ENCODE measurements at places on chromosomes 1 and 21.

- DNase-seq = no peak
These were observed 3.7 kb upstream of the MRPS15 start for GRCh38 chr1:36467700-36468455.

- no peak for DNase-seq
These were observed 648.8 kb downstream of the NPHP4 start for GRCh38 chr1:5343256-5344020.

DNA sequence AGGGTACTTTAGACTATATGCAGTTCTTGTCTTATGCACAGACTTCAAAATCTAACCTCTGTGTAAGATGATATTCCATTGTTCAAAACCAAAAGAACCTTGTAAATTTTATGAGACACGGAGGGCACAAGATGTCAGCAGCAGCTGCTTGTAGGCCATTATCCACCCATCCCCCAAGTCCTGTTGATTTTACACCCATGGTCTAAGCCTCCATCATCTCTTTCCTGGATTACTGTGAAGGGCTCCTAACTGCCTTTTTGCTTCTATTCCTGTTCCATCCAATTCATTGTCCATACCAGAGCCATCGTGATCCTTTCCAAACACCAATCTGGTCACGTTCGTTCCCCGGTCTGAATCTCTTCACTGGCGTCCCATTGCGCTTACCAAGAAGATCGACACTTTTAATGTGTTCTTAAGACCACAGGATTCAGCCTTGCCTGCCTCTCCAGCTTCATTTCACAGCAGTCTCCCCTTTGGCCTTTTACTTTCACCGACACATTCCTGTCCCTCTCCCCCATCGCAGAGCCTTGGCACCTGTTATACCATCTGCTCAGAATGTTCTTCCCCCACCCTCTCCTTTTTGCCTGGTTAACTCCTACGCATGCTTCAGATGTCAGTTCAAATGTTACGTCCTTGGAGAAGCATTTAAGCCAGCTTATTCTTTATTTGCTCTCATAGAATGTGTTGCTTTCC lies 107.3 kb upstream of the POU3F1 start:
- no peak for DNase-seq

- no peak for DNase-seq
These were observed 13.4 kb downstream of the PKN2 start for GRCh38 chr1:88697503-88697902.

DNA sequence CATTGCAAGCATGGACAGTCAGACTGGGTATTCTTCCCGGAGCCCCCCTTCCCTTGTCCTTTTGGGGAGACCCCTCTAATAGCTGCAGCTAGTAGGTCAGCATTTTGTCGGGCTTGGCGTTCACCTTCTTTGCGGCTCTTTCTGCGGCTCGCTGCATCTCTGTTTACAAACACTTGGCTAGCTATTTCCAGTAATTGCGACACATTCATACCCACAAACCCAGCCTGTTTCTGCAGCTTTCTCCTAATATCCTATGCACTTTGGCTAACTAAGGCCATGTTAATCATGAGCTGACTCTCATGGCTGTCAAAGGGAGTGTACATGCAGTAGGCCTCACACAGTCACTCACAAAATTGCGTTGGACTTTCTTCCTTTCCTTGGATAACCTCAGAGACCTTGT lies 716.4 kb downstream of the AMY1C start:
- no peak for DNase-seq

GRCh38 chr1:52054496-52055065 lies 410 bp downstream of the TXNDC12 start:
- no peak for DNase-seq

GRCh38 chr1:38088791-38089190 lies 42.2 kb upstream of the POU3F1 start:
- no peak for DNase-seq

DNA sequence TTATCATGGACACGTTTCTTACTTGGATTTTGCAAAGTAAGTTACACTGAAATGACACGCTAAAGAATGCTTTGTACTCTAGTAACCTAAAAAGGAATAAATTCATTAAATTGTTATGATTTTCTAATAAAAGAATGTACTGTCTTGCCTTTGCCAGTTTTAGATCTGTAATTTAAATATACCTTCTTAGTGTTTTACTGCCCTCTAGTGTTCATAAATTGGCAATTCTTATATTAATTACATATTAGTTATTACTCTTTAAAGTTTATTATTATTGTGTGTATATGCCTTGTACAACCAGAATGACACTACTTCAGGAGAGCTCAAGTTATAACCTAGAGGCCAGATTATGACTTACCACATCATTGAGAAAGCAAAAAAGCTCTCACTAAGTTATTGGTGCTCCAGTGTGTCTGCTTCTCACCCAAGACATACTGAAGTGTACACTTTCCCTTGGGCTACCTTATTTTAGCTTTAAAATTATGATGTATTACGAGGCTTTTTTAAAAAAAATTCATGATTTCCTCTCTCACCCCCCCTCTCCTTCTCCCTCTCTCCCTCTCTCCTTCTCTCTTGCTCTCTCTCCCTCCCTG lies 169.9 kb downstream of the HS2ST1 start:
- DNase-seq = no peak

- no peak for DNase-seq
These were observed 102.7 kb downstream of the ZNF281 start for GRCh38 chr1:200306944-200307754.

- DNase-seq = peak; percentile 51
These were observed 16.3 kb upstream of the CD2 start for GRCh38 chr1:116737855-116738321.

DNA sequence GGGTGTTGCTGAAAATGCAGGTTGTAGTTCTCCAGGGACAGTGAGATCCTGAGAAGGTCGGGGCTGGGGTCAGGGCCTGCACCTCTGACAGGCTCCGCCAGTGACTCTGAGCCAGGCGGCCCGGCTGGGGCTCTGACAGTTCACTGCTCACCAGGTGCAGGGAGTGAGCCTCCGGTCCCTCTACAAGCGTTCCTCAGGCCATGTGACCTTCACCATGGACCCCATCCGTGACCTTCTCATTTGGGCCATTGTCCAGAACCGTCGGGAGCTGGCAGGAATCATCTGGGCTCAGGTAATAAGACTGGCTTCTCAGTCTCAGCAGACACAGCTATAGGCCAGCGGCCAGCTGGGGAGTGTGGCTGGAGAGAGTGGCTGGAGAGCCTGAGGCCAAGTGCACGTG lies 41.8 kb downstream of the TRPM2 start:
- no peak for DNase-seq

DNA sequence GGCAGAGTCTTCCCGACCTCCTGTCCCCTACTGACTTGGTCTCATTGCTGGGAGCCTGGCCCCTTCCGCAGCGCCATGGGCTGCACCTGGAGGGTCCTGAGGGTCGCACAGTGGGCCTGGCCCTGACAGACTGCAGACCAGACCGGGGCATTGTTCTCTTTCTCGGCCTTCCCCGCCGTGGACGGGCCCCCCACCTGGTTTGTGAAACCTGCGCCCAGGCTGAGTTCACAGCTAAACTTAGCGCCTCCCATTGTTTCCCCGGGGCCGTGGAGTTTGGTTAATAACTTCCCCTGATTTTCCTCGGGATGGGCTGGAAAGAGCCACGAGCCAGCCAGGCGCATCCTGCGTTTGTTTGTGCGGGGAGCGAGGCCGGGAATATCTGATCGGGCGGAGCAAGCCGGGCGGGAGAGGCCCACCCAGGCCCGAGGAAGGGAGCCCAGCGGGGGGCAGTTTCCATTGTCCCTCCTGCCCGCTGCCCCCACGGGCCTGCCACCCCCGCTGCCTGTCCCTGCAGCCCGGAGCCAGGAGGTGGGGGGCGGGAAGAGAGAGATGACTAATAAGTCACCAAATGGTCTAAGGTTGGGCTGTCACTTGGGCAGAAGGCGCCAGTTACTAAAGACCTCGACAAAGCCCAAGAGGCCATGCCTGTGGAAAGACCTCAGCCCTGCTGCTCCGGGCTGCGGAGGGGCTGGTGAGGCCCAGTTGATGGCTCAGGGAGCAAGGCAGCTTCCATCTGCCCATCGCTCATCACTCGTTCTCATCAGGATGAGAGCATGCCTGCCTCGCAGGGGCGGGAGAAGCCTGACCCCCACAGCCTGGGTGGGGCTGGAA lies 39.0 kb upstream of the ARHGEF16 start:
- DNase-seq = no peak

- no peak for DNase-seq
These were observed 74.3 kb downstream of the MPZL1 start for GRCh38 chr1:167795810-167796740.
